ENCODE measurements at places on chromosomes 16 and 17. TPM values are rescaled to one million over a fixed set of nuclear protein-coding genes. Genes with fewer than 3 reads are reported as not detected.

The MAF gene
- not detected for total RNA-seq

- no peak for DNase-seq
Measured at GRCh38 chr16:9755081-9755480, 427.1 kb downstream of the GRIN2A start.

The ZDHHC7 gene
- total RNA-seq: 22.5 TPM

GRCh38 chr17:81578038-81578441 lies 25.9 kb upstream of the FAAP100 start:
- DNase-seq: no peak

GRCh38 chr17:20063665-20064648 lies 54.8 kb downstream of the SPECC1 start:
- DNase-seq: no peak

- DNase-seq: no peak
Measured at GRCh38 chr16:8848231-8848938, 20.4 kb downstream of the CARHSP1 start.

- DNase-seq: no peak
Measured at GRCh38 chr17:32099686-32100085, 42.6 kb upstream of the RHOT1 start.

The SPN gene
- total RNA-seq: 0.63 TPM

The QRICH2 gene
- 3.1 TPM for total RNA-seq

- no peak for DNase-seq
Measured at GRCh38 chr17:9284884-9285283, 263.6 kb downstream of the NTN1 start.

GRCh38 chr17:12247761-12248160 lies 227.1 kb downstream of the MAP2K4 start:
- DNase-seq: no peak

The IKZF3 gene
- total RNA-seq: 137 TPM

- no peak for DNase-seq
Measured at GRCh38 chr17:73528679-73529078, 115.6 kb downstream of the SDK2 start.

DNA sequence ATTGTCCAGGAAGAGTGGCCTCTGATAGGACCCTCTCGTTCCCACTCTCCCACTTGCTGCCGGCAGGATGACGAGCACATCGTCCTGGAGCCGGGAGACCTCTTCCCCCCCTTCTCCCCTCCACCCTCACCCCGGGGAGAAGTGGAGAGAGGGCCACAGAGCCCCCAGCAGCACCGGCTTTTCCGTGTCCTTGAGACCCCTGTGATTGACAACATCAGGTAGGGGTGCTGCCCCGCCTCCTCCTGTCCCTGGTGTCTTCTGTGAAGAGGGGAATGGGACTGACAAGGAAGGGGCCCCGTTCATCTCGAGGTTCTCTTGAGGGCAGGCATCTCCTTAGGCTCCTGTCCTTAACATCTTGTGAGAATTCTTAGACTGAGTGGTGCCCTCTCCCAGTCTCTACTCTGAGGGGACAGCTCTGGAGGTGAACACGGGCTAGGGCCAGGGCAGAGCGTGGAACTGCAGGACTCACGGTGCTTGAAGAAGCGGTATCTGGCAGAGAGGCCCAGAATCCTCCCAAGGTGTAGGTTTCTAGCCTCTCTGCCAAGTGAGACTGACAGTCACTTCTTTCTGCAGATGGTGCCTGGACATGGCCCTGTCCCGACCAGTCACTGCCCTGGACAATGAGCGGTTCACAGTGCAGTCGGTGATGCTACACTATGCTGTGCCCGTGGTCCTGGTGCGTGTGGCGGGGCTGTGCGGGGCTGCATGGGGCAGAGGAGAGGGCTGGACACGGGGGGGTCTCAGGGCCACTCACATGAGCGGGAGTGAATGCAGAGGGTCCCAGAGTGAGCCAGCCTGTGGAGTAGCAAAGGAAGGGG lies 26.4 kb downstream of the CASKIN2 start:
- DNase-seq: no peak

GRCh38 chr16:82366462-82366861 lies 196.4 kb upstream of the MPHOSPH6 start:
- DNase-seq: no peak

GRCh38 chr17:43911904-43912303 lies 4.6 kb upstream of the MPP2 start:
- no peak for DNase-seq
